ENCODE measurements at places on chromosomes 13 and 19.

- DNase-seq = no peak
Observed at GRCh38 chr19:15934332-15935078, at the start of gene CYP4F11. Gene CYP4F11, minus strand, starts transcription at chr19:15934529. Its CDS starts 121 bp downstream, at chr19:15934408.

GRCh38 chr13:69524459-69525150 is 583.0 kb upstream of the ATXN8OS start:
- no peak for DNase-seq

DNA sequence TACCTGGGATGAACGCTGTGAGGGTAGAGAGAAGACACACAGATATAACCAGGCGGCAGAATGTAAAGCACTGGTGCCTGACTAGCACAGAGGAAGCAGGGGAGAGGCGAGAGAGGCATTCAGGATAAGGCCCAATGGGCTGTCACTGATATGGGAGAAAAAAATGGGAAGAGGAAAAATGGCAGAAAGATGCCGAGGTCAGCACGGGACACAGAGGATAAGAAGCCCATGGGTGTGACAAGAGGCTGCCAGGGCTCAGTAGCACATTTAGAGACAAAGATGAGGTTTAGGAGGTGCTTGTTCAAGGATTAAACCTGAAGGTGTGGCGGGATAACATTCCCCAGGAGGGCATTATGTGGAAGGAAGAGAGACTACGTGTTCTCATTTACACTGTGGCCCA is 5.6 kb downstream of the SMG9 start:
- no peak for DNase-seq

GRCh38 chr13:29846475-29847256 is 3.8 kb downstream of the UBL3 start:
- DNase-seq = no peak

- DNase-seq = no peak
Observed at GRCh38 chr13:46176756-46177155, 5.2 kb downstream of the LCP1 start.

DNA sequence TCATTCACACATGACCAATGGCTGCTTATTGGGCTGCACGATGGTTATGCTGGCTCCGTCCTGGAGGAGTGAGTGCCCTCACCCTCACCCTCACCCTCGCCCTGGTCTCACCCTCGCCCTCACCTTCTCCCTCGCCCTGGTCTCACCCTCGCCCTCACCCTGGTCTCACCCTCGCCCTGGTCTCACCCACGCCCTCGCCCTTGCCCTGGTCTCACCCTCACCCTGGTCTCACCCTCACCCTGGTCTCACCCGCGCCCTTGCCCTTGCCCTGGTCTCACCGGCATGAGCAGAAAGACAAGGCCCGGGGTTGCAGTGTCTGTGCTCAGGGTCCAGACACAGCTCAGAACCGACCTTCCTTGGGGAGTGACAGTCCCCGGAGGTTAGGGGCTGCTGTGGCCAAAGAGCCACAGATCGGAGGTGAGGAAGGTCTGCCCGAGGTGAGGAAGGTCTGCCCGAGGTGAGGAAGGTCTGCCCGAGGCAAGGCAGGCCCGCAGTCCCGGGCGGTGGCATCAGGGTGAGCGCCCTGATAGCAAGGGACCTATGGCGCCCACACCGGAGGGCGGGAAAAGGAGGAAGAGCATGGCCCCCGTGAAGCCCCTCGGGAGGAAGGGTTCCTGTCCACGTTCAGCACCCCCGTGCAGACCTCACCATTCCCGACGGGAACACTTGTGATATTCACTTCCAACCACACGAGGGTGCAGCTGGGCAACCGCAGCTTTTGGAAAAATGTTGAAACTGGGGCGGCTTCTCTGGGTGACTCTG is 65.6 kb downstream of the MCF2L start:
- no peak for DNase-seq

- DNase-seq = no peak
Observed at GRCh38 chr19:3398114-3398899, 31.9 kb downstream of the NFIC start.

DNA sequence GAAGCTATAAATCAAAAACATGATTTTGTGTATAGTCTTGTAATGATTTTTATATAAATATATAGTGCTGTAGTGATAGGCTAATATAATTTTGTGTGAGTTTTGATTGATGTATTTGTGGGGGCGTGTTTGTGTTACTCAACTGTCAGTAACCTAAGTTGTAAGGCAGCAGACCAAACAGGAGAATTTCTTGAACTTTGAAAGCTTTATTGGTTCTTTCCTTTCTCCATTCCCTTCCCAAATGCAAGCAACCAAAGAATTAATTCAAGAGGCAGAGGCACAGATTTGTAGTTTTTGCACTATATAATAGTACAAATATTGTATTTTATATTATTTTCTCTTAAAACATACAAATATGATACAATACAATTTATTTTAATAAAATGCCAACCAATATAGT is 109.6 kb downstream of the FLT1 start:
- DNase-seq = no peak

DNA sequence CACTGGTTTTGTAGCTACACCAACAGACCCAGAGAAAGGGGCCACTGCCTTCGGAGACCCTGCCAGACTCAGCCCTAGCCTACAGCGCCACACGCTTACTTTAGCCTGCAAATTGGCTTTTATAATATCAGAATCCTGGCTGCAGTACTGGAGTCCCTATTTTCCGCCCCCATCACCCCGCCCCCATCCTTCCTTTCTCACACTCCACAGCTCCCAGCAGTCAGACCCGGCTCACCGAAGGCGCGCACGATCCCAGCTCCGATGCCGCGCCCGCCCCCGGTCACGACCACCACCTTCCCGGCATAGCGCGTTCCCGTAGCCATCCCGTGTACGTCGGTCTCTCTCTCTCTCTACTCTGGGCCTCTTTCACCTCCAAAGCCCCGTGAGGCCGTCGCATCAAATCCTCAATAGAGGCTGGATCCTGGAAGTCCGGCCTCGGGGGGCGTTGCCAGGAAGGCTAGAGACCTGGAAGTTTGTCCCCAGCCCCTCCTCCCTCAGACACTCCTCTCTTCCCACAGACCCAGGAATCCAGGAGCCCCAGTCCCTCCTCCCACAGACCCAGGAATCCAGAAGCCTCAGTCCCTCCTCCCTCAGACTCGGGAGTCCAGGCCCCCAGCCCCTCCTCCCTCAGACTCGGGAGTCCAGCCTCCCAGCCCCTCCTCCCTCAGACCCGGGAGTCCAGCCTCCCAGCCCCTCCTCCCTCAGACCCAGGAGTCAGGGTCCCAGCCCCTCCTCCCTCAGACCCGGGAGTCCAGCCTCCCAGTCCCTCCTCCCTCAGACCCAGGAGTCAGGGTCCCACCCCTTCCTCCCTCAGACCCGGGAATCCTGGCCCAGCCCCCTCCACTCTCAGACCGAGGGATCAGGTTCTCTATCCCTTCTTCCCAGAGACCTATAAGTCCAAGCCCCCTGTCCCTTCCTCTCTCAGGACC is at the start of gene HSD17B14:
Gene HSD17B14 (minus strand): TSS at position 403 of the 929 bp plus-strand sequence. CDS start 80 bp downstream, at position 323.
- DNase-seq = no peak

DNA sequence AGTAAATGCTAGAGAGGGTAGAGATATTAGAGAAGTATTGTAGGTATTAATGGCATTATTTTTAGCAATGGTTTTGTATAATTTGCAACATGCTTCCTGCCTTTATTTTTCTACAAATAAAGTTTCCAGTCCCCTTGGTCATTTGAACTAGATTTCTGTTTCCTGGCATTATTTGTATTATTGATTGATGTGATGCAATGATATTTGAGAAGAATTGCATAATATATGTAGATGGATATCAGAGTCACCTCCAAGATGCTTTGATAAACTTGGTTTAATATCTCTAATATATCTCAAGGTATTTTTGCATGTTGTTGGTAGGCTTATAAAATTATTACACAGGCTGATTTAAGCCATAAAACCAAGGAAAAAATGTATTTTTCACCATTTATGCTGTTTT is 1054.5 kb downstream of the SLITRK1 start:
- DNase-seq = no peak

GRCh38 chr13:42680748-42681147 is 100.6 kb upstream of the FAM216B start:
- no peak for DNase-seq

- no peak for DNase-seq
Observed at GRCh38 chr13:81770868-81771505, 1430.1 kb upstream of the SPRY2 start.

DNA sequence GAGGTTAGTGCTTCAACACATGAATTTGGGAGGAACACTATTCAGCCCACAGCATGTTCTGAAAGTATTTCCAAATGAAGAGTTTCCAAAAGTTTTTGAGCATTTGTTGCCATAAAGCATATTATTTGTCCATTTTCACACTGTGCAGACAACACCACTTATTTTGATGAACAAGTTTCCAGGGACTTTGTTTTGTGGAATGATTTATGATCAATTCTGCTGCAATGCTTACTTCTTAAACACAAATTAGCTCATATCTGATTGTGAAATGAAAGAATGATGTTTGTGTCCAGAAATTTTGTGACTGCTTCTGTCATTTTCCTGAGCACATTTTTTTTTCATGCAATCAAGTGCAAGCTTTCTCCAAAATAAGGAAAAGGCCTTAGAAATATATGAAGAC is 205.3 kb downstream of the RAP2A start:
- DNase-seq = no peak

GRCh38 chr13:45511310-45512097 is 46.8 kb downstream of the COG3 start:
- no peak for DNase-seq

- DNase-seq = peak; percentile 65
Observed at GRCh38 chr19:1025960-1026782, at the start of gene CNN2. Gene CNN2, plus strand, starts transcription at chr19:1026608. Its CDS starts 54 bp downstream, at chr19:1026662.

DNA sequence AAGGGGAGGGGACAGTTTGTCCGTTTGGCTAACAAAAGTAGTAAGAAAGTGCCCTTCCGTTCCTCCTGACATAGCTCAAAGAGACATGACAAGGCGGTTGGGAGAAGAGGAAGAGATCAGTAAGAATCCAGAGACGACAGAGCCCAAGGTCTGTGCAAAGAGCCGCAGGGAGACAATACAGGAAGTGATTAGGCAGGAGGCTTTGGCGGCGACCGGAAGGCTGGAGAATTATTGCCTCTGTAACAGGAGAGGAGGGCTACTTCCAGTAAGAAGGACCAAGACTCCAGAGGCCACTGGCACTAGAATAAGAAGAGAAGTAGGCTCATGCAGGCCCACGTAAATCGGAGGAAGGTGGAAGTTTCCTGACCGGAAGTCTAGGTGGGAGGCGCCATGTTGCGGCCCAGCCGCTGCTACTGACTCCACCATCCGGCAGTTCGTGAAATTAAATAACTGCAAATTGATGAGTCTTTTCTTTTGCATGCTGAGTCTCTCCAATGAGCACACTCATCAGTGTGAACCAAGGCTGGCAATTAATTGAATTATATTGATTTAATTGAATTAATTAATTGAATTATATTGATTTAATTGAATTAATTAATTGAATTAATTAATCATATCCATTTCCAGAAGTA is 9.9 kb downstream of the RFX2 start:
- DNase-seq = peak; percentile 48

DNA sequence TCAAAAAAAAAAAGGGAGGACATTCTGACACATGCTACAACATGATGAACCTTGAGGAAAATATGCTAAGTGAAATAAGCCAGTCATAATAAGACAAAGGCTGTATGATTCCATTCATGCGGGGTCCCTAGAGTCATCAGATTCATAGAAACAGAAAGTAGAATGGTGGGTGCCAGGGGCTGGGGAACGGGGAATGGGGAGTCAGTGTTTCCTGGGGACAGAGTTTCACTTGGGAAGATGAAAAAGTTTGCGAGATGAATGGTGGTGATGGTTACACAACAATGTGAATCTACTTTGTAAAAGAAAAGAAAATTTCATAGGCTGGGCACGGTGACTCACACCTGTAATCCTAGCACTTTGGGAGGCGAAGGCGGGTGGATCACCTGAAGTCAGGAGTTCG is 6.1 kb upstream of the CLEC4G start:
- DNase-seq = no peak

GRCh38 chr19:44649578-44650145 is 6.0 kb downstream of the PVR start:
- no peak for DNase-seq

- no peak for DNase-seq
Observed at GRCh38 chr13:38685974-38686576, 802 bp upstream of the FREM2 start.

- no peak for DNase-seq
Observed at GRCh38 chr19:54724142-54724541, at the start of gene KIR3DL3. Gene KIR3DL3, plus strand, starts transcription at chr19:54724442. Its CDS starts 55 bp downstream, at chr19:54724497.
